Natural killer cell treated with Interleukin-12 subunit alpha and Interleukin-12 subunit beta and Interleukin-15 and Interleukin-18, amount 100 ng/mL, for 72 hours (primary cell): ENCODE measurements at places on chromosomes 7 and 10.

DNA sequence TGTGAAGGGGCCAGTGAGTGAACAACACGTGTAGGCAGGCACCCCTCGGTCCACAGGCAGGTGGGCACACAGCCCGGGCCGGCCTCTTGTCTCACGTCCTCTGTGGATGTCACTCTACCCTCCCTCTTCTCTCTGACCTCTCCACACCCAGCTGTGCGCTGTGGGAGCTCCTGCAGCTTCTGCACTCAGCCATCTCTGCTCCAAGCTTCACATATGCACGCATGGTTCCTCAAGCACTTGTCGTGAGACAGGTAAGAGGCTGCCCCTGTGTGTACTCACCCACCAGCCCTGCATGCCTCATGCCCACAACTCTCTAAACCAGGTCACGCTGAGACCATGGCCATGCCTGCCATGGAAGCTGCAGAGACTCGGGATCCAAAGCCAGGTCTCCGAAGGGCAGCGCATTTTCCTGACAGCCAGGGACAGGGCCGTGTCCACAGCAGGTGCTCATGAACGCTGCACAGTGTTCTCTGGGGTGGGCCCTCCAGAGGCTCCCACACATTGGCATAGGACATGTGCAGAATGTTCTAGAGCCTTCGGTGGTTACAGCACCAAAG lies 477.5 kb downstream of the PTPRN2 start:
- H3K27me3 ChIP-seq = no peaks in the 10 kb centered on the region
- DNase-seq = no peak
- H3K4me3 ChIP-seq = no peak overlapping the region

GRCh38 chr7:130880668-130881067 lies 146.7 kb upstream of the KLF14 start:
- no peaks in the 10 kb centered on the region for H3K27me3 ChIP-seq
- H3K36me3 ChIP-seq = peaks cover 42% of the 10 kb centered on the region
- H3K27ac ChIP-seq = peak overlapping the region; percentile 18

GRCh38 chr10:124596116-124596785 lies 134.6 kb downstream of the LHPP start:
- DNase-seq = peak; percentile 31
- no peaks in the 10 kb centered on the region for H3K27me3 ChIP-seq
- H3K4me1 ChIP-seq = peaks cover 8% of the 10 kb centered on the region

DNA sequence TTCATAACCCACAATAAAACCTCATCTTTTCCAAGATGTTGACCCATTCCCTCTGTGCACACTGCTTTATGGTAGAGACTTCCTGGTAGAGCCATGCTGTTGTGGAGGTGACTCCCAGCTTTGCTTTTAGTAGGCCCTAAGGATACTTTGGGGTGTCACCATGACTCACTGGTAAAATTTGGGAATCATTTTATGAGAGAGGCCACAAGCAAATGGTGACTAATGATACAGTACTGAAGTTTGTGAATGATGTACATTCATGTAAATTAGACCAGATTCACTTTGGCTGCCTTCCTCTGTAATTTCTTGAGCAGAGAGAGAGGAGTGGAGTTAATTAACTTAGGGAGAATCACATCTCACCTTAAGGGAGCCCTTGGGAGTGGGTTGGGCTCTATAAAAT lies 686.5 kb downstream of the LRMDA start:
- DNase-seq = no peak
- no peaks in the 10 kb centered on the region for H3K4me1 ChIP-seq
- H3K36me3 ChIP-seq = no peaks in the 10 kb centered on the region
- no peak overlapping the region for H3K4me3 ChIP-seq

DNA sequence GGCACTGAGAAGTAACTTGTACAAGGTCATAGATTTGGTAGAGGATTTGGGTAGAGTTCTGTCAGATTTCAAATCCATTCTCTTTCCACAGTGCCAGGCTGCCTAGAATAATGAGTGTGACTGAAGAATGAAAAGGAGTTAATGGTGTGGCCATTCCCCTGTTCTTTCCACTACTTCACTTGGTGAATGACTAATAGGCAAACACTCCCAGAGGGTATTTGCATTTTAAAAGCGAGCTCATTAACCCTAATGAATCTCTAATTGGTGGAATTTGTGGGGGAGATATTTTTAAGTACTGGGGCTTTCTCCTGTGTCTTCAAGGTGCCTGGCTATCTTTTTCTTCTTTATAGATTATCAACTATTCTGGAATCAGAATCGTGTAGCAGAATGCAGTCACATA lies 74.8 kb upstream of the RPA3 start:
- H3K4me3 ChIP-seq = no peak overlapping the region
- H3K27me3 ChIP-seq = no peaks in the 10 kb centered on the region
- H3K4me1 ChIP-seq = peaks cover 16% of the 10 kb centered on the region
- no peak for DNase-seq
- peaks cover 19% of the 10 kb centered on the region for H3K36me3 ChIP-seq

GRCh38 chr7:84497873-84498272 lies 303.3 kb upstream of the SEMA3A start:
- no peak overlapping the region for H3K4me3 ChIP-seq
- H3K4me1 ChIP-seq = no peaks in the 10 kb centered on the region
- no peaks in the 10 kb centered on the region for H3K27me3 ChIP-seq
- no peak overlapping the region for H3K27ac ChIP-seq
- no peak for DNase-seq
